ENCODE measurements at places on chromosomes 7 and 10.

- no peak for DNase-seq
Measured at GRCh38 chr10:4662576-4663161, 163.3 kb upstream of the AKR1E2 start.

DNA sequence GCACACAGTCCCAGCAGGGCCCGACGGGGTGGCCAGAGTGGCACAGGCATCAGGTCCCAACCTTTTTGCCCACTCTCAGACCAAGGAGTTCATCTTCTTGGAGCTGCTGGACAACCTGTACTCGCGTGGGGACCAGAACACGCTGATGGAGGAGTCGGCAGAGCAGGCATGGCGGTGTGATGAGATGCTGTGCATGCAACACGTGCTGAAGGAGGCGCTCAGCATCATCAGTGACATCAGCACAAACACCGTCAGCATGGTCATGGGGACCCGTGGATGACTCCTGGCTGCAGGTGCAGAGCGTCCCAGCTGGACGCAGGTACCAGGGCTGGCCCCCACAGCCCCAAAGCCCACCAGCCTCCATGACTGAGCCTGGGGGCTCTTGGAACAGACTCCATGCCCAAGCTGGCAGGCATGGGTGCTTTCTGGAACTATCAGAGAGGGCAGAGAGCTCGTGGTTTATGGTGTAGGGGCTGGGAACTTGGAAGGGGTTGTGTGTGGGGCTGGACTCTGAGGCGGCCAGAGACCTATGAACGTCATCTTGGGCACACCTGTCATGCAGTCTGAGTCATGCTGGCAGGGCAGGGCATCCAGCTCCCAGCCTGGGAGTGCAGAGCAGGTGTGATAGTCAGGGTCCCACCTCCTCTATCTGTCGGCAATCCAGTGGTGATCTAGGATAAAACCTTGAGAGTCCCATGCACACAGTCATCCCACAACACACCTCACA is 8.2 kb upstream of the MTPAP start:
- DNase-seq: no peak

GRCh38 chr7:39659356-39660013 is 36.1 kb downstream of the RALA start:
- no peak for DNase-seq

GRCh38 chr10:86956848-86957448 is 467 bp downstream of the MMRN2 start:
- no peak for DNase-seq

DNA sequence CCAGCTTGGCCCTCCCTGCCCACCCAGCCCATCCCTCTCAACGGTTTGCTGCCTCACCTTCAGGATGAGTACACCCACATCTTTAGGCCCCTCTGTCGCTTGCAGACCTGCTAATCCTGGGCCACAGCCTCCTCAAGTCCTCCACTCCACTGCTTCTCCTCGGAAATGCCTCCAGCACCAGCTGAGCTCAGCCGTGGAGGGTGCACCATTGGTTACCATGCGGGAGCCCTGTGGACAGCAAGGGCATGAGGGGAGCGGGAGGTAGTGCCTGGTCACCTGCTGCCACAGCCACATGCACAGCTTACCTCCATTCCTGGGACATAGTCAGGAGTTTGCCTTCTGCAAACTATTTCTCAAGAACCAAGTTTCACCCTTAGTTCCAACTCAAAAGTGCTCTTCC is 286.3 kb upstream of the ZMIZ1 start:
- no peak for DNase-seq

DNA sequence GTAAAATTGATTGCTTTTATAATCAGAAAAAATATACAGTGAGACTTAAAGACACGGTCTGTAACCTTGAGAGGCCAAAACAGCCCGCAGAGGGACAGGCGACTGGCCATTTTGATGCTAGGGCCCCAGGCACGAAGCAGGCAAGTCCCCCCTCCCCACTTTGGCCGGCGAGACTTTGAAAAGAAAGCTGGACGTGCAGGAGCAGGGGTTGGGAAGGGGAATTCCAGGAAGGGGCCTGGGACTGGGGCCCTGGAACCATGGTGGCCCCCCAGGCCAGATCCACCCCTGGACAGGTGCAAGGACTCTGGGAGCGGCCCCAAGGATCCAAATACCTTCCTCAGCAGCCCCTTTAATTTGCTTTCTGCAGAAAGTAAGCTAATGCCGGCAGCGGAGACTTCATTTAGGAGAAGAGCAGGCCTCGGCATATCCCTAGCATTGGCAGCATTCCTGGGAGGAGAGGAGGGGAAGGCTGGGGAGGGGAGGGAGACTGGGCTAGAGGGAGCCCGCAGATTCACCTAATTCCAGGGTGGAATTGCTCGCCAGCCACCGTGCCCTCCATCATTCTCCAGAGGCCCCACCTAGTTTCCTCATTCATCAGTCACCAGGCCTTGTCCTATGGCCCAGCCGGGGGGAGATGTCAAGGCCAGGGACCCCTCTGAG is 24.9 kb upstream of the TNRC18 start:
- no peak for DNase-seq

- no peak for DNase-seq
Measured at GRCh38 chr7:4836206-4836661, 25.6 kb downstream of the PAPOLB start.

GRCh38 chr7:5193880-5194279 is 3.8 kb downstream of the WIPI2 start:
- no peak for DNase-seq

DNA sequence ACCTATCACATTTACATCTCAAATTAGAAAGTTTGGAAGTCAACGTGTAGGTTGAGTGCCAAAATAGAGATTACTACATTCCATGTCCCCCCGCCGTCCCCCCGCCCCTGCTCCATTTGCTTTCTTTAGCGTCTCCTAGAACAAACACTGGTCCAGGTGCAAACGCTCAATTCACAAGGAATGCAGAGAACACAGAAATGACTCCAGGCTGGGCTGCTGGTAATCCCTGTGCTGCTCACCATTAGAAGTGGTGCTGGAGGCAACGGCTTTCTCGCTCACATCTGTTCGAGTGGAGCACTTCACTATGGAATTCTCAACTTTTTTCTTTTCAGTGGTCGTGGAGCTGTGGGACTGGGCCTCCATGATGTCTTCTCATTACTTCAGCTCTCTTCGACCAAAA is 14.1 kb downstream of the GLI3 start:
- DNase-seq: no peak

- no peak for DNase-seq
Measured at GRCh38 chr7:141497391-141497790, 53.8 kb upstream of the AGK start.

DNA sequence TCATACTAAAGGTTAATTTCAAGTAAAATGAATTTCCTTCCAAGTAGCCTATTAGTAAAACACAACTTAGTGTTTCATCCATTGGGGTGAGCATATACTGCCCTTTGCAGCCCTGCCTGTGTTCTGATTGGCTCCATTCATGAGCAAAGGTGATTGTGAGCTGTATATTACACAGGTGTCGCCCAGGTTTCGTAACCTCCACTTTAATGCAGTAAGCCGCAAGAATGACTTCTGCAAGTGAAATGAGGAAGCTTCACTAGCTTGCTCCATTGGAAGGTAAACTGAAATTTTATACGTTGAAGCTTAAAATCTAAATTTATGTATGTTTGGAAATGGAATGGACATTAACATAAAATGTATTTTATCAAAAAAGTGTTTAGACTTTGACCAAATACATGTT is 24.4 kb downstream of the MTURN start:
- DNase-seq: peak; percentile 41

GRCh38 chr10:107899075-107899474 is 734.6 kb upstream of the SORCS1 start:
- no peak for DNase-seq

DNA sequence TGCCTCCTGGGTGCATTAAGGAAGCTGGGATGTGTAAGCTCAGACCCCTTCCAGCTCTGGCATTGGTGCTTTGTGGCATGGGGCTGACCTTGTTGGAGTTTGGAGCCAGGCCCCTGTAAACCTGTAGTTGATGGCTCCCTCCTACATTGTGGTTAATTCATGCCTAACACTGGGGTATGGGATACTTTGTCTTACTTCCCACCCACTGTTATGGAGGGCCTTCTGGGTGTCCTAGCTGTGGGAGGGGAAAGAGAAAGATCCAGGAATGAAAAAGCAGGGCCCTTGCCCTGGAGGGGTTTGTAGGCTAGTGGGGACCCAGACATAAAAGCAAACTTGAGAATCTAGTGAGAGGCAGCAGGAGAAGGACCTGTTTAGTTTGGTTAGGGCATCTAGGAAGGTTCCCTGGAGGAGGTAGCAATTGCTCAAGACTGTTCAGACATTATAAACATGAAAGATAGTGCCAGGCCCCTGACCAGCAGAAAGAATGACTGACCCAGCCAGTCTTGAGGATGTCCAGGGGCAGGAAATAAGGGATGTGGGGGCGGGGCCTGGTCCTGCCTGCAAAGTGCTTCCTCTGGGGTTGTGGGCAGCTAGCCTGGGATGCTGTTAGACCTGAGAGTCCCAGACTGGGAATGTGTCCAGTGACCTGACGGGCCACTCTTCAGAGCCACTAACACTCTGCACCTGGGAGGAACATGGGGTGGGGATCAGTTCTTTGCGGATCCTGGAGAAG is 6.6 kb downstream of the ADAMTS14 start:
- DNase-seq: no peak

- DNase-seq: no peak
Measured at GRCh38 chr7:14745076-14745475, 157.5 kb downstream of the DGKB start.

GRCh38 chr10:8998751-8999150 is 944.3 kb downstream of the GATA3 start:
- no peak for DNase-seq

GRCh38 chr10:48890888-48891850 is 48.5 kb downstream of the LRRC18 start:
- DNase-seq: no peak

GRCh38 chr10:49400365-49400764 is 4.5 kb upstream of the DRGX start:
- DNase-seq: no peak

- DNase-seq: peak; percentile 68
Measured at GRCh38 chr7:73822319-73823173, 8.2 kb upstream of the CLDN4 start.

- DNase-seq: no peak
Measured at GRCh38 chr10:63661347-63661746, 140.1 kb downstream of the REEP3 start.

DNA sequence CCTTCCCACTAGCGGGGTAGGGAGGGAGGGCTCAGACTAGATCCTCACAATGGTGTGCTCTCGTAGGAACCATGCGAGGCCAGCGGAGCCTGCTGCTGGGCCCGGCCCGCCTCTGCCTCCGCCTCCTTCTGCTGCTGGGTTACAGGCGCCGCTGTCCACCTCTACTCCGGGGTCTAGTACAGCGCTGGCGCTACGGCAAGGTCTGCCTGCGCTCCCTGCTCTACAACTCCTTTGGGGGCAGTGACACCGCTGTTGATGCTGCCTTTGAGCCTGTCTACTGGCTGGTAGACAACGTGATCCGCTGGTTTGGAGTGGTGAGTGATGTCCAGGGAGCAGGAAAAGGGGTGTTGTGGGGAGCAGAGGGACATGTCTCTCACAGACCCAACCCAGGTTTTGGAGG is 5.6 kb downstream of the ZDHHC16 start:
- no peak for DNase-seq

GRCh38 chr10:6593241-6593671 is 13.2 kb upstream of the PRKCQ start:
- DNase-seq: no peak

DNA sequence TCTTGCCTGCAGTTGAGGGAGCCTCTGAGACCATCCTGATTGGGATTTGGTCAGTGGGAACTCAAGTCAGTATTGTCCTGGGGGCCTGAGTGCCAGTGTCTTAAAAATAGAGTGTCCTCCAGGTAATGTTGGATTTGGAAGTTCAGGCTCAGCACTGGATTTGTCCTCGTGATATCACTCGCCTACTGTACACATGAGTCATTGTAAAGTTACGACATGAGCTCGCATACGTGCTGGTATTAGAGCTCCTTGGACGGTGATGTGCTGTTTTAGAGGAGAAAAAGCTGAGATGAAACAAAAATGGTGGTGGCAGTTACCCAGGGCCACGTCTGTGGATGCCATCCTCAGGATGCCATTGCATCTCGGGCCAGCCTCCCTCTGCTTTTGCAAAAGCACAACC is 78.2 kb downstream of the MGMT start:
- DNase-seq: no peak

DNA sequence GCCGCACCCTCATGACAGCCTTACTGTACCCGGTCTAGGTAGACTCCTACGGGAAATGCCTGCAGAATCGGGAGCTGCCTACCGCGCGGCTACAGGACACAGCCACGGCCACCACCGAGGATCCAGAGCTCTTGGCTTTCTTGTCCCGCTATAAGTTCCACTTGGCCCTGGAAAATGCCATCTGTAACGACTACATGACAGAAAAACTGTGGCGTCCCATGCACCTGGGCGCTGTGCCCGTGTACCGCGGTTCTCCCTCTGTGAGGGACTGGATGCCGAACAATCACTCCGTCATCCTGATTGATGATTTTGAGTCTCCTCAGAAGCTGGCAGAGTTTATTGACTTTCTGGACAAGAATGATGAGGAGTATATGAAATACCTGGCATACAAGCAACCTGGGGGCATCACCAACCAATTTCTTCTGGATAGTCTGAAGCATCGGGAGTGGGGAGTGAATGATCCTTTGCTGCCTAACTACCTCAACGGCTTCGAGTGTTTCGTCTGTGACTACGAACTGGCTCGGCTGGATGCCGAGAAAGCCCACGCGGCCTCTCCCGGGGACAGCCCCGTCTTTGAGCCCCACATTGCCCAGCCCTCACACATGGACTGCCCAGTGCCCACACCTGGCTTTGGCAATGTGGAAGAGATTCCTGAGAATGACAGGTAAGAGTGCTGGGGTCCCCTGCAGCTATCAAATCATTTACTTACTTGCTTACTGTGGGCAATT is 8.5 kb upstream of the CHCHD1 start:
- DNase-seq: peak; percentile 16

GRCh38 chr10:14671386-14671831 is 103.3 kb downstream of the FAM107B start:
- DNase-seq: no peak

DNA sequence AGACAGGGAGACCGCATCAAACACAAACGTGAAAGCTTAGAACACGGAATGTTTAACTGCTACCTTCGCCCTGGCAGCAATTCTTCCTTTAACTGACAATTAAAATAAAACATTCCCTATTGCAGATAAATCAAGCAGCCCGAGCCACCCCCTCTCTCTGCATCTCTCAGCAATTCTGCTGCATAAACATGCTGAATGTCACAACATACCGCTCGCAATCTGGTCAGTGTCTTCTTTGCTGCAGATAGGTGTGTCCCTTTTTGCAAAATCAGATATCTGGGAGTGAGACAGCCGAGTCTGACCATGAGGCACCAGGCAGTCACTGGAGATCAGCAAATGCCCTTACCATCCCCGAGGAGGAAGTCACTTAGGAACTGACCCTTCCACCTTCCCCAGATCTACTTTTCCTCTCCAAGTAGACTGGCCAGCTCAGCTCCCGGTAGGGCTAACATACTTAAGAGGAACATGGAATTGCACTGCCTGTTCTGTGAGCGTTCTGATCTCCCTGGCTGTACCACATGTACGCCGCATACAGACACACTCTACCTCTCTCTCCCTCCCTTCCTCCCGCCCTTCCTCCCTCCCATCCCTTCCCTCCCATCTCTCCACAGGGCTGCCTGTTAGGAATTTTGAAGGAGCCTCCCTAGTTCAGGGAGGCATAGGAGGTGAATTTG is at the start of gene FRMD4A:
TSS of gene FRMD4A (minus strand) at position 537 of the 674 bp plus-strand sequence.
- no peak for DNase-seq

- no peak for DNase-seq
Measured at GRCh38 chr7:108637049-108637621, 67.5 kb downstream of the DNAJB9 start.

- DNase-seq: no peak
Measured at GRCh38 chr10:105109164-105109563, 468.1 kb downstream of the SORCS3 start.

Data from NCI-H69 (cell line).